RWPE1 (cell line): ENCODE measurements at places on chromosomes 11 and 22.

DNA sequence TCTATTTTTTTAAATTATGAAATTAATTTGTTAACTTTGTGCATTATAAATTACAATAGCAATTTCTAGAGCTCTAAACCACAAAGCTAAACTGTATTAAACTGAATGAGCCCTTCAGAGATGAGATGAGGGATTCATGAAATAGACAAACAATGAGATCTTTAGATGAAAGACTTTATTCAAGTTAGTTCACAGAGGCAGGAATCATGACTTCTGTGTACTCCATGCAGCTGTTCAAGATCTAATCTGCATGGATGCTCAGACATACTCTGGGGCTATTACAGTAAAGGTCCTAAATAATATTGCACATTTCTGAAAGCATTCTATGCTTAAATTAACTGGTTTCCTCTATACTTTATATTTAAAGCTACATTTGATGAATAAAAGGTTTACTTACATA, 122.7 kb downstream of the FCHSD2 start:
- no peak for DNase-seq

DNA sequence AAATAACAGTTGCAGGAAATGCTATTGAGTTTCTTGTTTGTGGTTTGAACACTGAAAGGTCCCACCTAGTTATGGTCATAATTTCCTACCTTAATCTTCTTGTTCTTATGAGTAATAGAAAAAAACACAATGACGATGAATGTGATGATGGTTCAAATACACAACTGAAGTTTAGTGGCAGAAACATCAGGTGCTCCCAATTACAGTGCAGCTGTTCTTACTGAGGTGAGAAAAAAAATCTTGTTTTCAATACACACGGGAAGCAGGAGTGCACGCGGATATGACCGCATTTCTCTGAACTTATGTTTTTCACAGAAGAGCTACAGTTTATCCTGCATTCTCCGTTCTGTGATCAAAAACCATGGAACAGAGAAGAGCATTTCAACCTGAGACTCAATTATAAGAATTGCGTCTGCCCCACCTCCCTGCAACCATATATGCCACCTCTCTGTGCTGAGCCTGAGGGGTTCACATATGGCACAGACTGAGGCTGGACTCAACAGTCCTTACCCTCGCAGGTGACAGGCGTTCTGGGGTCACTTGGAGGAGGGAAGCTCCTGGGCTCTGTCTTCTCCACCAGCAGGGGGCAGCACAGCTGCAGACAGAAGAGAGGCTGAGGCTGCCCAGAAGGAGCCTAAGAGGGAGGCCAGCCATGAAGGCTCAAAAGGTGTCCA, 99.7 kb upstream of the IGLL5 start:
- DNase-seq = no peak

DNA sequence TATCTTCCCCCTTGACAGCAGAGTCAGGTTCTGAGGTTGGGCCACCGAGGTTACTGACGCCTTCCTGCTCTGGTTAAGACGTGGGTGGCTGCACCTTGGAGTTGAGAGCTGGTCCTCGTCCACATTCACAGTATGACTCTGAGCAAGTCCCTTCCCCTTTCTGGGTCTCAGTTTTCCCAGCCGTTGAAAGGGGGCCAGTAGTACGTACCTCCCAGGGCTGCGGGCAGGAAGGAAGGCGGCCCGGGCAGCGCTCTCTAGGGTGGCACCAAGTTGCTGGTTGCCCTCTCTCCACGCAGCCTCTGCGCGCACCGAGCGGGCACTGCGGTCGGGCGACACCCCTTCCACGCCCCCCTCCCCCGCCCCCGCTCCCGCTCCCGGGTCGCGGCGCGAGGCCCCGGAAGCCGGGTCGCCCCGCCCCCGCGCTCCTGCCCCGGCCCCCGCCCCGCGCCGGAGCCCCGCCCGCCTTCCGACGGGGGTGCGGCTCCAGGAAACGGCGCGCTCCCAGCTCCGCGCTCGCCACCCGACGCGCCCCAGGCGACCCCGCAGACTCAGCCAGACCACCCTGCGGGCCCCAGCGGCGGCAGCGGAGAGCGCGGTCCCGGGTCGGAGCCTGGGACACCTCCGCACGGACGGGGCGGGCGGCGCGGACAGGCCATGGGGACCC, at the start of gene EHBP1L1:
Gene EHBP1L1 (plus strand): TSS at position 486 of the 664 bp plus-strand sequence. CDS start 250 bp downstream, outside the sequence.
- peak; percentile 74 for DNase-seq

- no peak for DNase-seq
These were observed 87.8 kb downstream of the APOL5 start for GRCh38 chr22:35805466-35805865.

DNA sequence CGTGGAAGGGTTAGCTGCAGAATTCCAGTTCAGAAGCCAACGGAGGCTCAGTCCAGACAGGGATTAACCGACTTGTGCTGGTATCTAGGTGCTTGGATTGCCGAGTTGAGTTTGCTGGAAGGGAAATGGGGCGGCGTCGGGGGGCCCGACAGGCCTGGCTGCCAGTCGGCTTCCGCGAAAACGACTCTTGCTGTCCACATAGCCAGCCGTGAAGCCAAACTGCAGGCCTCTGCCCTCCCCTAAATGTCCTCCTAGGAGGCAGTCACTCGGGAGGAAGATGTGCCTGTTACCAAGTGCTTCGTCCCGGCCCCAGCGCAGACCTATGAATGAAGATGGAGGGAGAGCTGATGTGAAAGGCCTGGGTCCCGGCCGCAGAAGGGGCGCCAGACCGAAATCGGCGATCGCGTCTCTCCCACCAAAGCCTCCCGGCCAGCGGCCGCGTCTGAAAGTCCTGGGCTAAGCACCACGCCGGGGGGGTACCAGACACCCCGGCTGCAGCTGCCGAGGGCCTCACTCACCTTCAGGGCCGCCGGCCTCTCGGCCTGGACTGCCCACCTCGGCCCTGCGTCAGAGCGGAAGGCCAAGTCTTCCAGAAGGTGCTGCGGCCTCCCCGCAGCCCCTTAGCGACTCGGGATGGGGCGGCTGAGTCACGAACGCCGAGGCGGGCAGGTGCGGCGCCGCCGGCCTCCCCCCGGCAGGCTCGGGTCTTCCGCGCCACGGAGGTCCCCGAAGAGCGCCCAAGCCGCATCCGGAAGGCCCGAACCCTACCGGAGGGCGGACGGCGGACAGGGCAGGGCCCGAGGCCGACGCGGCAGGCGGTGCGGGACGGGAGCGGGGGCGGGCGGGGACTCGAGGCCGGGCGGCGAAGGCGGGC, 7.5 kb downstream of the DPAGT1 start:
- DNase-seq = no peak

GRCh38 chr11:66330931-66331330, 5.3 kb downstream of the RIN1 start:
- DNase-seq = no peak

DNA sequence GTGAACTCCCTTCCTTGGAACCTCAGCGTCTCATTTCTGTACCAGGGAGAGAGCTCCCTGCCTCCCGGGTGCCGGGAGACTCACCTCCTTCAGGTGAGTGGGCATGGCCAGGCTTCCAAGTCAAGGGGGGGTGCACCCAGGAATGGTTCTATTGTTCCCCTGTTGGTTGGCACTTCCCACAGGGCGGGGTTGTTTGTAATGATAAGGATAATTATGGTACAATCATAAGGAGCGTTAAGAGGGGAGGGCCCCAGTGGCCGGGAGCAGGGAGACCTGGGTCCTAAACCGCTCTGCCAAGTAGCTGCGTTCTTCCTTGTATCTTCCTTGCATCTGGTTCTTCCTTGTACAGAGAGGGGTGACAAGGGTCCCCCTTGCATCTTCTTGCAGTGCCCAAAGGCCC, 79.1 kb downstream of the LRRC32 start:
- no peak for DNase-seq

- no peak for DNase-seq
These were observed 9.4 kb downstream of the LHFPL7 start for GRCh38 chr22:24937114-24937513.

GRCh38 chr11:16402654-16403447, 46.5 kb upstream of the SOX6 start:
- DNase-seq = no peak

- DNase-seq = no peak
These were observed 529 bp upstream of the CCND1 start for GRCh38 chr11:69640260-69640994.

DNA sequence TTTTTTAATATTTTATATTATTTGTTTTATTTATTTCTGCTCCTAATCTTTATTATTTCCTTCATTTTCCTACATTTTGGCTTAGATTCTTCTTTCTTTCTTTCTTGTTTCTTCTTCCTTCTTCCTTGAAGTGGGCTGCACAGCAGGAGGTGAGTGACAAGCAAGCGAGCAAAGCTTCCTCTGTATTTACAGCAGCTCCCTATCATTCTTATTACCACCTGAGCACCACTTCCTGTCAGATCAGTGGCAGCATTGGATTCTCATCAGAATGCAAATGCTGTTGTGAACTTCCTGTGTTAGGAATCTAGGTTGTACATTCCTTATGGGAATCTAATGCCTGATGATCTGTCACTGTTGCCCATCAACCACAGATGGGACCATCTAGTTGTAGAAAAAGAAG, 784.9 kb upstream of the LUZP2 start:
- no peak for DNase-seq

DNA sequence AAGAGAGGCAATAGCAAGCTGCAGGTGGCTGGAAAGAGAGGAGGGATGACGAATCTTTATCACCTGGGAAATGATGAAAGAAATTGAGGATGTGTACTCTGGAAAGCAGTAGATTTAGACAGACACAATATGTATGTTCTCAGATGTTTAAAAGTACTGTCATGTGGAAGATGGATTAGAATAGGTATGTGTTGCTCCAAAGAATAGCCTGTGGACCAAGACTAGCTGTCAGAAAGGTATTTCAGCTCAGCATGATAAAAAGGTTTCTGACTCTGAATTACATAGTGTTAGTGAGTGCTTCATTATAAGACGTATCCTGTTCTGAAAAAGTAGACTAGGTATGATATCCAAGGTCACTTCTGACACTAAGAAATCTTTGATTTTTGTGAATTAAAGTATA, 322.4 kb downstream of the CNTN5 start:
- no peak for DNase-seq

DNA sequence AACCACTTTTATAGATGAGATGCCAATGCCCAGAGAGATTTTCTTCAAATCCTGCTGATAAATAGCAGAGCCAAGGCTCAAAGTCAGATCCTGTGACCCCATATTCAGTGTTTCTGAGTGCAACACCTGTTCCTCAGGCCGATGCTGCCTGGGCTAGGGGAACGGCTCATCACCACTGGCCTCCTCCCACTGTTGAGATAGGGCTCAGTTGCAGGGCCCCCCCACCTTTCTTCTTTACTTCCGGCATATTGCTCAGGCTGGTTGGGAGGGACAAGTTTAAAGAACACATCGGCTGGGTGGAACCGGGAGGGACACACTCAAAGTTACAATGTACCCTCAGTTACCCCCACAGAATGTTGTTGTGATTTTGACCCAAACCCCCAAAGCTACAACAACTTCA, 88.3 kb upstream of the CRTAM start:
- DNase-seq = no peak

GRCh38 chr11:15886866-15887265, 469.5 kb downstream of the SOX6 start:
- DNase-seq = no peak

GRCh38 chr11:82814379-82814778, 80.7 kb upstream of the FAM181B start:
- no peak for DNase-seq

- DNase-seq = peak; percentile 42
These were observed 52.8 kb downstream of the MN1 start for GRCh38 chr22:27748751-27749191.

DNA sequence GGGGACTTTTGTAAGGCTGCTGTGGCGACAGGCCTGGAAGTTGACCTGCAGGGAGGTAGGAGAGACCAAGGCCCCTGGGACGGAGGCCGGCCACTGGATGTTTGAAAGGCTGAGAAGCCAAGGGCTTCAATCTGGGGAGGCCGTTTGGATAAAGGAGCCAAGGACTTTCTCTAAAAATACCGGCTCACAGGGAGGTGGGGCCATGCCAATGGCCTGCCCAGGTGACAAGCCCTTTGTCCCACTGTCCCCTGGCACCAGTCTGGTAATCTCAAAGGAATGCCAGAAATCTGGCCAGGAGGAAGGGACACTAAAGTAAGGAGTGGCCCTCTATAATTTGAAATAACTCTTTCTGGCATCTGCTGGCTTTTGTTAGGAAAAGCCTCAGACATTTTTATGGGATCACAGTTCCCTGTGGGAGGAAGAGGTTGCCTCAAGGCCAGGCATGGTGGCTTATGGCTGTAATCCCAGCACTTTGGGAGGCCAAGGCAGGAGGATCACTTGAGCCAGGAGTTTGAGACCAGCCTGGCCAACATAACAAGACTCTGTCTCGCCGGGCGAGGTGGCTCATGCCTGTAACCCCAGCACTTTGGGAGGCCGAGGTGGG, 1.9 kb upstream of the CHKA start:
- no peak for DNase-seq

DNA sequence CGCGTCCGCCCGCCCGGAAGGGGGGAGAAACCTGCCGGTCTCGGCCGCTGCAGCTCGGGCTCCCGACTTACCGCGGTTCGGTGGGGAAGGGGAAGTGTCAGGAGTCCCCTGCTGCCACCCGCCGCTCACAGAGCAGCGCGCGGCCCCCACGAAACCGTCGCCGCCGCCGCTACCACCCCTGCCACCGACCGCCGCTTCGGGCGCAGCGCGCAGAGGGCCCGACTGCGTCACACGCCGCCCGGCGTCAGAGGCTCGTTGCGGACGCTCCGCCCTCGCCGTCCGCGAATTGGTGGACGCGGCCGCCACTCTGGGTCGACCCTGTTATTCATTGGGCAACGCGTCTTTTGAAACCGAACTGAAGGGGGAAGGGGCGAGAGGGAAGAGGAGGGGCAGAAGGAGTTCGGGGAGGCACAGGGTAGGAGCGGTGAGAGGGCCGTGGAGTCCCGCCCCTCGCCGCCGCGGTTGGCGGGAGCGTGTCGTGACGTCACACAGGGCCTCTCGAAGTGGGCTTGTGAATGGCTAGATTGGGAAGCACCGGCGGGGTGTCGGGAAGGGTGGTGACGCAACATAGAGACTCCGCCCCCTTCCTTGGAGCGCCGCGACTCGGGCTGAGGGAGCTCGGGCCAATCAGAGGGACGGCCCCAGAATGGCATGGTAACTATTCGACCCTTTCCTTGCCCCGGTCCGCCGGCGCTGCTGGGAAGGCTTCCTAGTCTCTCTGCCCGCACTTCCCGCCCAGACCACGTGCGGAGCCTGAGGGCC, at the start of gene NUP98:
Gene NUP98 (minus strand): TSS at position 226 of the 762 bp plus-strand sequence. CDS start 15,437 bp downstream, outside the sequence.
- DNase-seq = peak; percentile 99

- DNase-seq = no peak
These were observed 41.3 kb downstream of the CECR2 start for GRCh38 chr22:17410576-17410975.

GRCh38 chr11:106281455-106282173, 204.2 kb downstream of the AASDHPPT start:
- DNase-seq = peak; percentile 79

DNA sequence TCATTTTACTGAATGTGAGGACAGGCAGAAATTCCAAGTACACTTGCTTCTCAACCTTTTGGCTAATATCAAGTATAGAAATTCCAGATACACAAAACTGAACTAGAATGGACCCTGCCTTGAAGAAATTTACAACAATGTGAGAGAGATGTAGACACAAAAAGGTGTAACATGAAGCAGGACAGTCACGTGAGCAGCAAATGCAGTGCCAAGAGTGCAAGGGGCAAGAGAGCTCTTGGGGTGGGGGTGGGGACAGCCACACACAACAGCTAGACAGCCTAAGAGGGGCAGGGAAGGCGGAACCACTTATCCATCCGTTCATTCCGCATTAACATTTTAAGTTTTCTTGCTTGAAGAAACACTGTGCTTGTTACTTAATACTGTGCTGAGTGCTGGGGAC, 28.9 kb downstream of the PLEKHA7 start:
- no peak for DNase-seq

- DNase-seq = no peak
These were observed 15.4 kb downstream of the ARHGEF17 start for GRCh38 chr11:73323464-73323863.

GRCh38 chr11:104015649-104016415, 20.6 kb upstream of the DDI1 start:
- DNase-seq = no peak

- DNase-seq = peak; percentile 77
These were observed 13.2 kb upstream of the MPZL2 start for GRCh38 chr11:118277312-118277711.
